Germinal center (tissue), 1 donor: ENCODE measurements at places on chromosomes 2 and 18.

- DNase-seq: no peak
These were observed 62.3 kb upstream of the FSIP2 start for GRCh38 chr2:185676316-185676715.

DNA sequence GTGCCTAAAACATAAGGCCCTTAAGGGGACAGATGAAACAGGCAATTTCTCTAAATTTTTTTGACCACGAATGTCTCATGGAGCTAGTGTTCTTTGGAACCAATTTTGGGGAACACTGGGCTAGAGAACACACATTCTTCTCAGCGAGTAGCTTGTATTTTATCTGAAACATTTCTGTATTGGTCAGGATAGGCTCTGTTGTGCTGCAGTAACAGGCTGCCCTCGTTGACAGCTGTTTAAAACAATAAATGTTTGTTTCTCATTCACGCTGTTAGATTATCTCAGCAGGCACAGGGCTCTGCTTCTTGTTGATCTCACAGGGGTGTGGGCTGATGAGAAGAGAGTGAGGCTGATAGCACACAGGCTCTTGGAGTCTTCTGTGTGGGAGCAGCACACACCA lies 105.3 kb downstream of the SH3RF3 start:
- no peak for DNase-seq

DNA sequence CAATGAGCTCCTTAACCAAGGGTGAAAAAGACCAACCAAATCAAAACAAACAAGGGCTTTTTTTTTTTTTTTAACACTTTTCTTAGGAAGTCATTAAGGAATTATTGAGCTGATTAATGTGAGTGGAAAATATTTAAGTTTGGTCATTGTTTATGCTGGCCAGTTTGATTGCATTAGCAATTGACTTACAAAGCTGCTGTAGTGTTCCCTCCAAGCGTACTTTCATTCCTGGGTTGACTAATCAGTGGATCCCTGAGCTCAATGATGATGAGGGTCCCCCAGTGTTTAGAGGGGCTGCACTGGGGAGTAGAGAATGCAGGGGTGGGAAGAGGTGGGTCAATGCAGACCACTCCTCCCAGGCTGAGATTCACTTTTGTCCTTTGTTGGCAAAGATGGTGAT lies 119.3 kb downstream of the PRKCE start:
- no peak for DNase-seq

DNA sequence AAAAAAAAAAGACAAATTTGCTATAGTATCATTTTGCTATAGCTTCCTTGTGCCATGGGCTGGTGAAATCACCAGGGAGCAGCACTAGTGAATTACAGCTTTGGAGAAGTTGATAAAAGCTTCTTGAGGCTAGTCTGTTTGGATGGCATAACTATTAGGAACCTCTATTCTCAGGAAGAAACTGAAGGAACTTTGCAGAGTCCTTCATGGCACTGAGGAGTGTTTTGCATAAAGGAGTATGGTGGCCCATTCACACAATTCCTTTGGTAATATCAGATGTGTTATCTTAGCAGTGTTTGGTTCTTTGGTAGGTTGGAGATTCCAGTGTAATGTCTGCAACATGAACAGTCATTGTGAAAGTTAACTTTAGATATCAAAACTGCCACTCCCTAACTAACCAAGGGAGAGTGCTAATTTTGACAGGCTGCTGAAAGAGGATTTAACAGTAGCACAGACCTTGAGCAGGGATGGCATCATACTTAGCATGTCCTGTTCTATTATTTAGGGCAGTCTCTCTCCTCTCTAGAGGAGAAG lies 76.6 kb upstream of the ZFP36L2 start:
- no peak for DNase-seq

- no peak for DNase-seq
These were observed 65.2 kb downstream of the RBMS1 start for GRCh38 chr2:160428405-160428763.

GRCh38 chr2:114218383-114218782 lies 224.1 kb upstream of the DPP10 start:
- no peak for DNase-seq

DNA sequence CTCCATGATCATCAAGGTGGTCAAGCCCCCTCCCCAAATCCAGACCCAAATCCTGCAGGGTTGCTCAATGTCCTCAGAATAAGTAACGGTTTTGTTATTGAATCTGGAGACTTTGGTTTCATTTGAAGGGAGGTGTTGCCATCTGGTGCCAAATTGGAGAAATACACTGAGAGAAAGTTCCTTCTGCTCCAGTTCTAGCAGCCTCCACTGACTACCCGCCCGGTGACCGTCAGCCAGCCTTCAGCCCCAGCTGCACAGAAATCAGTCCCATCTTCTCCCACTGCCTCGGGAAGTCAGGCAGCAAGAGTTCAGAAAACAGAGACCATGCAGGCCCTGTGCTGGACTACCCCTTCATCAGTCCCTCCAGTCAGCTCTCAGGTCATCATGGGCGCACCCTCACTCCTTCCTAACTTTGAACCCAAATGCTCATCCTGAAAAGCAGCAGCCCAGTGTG lies 38.7 kb downstream of the PKDCC start:
- peak; percentile 48 for DNase-seq

DNA sequence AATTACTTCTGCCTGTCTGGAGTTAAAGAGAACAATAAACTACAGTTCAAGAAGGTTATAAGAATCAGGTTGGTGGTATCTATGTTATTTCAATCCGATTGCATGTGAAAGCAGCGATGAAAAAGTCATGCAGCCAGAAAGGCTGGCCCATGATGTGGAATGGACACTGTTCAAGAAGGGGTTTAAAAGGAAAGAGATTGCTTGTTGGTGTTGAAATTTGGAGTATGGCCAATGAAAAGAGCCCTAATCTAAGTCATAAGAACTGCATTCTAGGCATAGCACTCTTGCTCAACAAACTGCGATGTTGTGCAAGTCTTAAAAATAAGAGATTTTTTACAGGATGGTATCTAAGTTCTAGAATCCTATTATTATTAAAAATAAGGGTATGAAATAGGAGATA lies 61.3 kb downstream of the EFEMP1 start:
- no peak for DNase-seq

GRCh38 chr2:109529532-109530449 lies 84.0 kb downstream of the SEPTIN10 start:
- no peak for DNase-seq

DNA sequence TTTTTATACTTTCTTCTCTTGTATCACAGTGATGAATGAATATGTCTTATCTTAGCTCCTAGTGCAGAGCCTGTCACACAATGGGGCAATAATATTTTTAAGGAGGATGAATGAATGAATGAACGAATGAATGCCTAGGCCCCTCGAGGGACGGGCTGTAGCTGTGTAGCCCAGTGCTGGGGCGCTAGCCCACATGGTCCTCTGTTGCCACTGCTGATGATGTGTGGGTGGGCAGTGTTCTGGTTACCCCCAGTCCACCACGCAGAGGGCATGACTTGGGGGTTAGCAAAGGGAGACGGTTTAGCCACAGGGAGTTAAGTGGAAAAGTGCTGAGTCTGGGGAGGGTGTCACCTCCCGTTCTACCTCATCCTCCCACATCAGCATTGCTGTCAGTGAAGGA lies 134.2 kb downstream of the SMAD7 start:
- no peak for DNase-seq

GRCh38 chr2:20137131-20137571 lies 85.7 kb upstream of the LAPTM4A start:
- DNase-seq: no peak

DNA sequence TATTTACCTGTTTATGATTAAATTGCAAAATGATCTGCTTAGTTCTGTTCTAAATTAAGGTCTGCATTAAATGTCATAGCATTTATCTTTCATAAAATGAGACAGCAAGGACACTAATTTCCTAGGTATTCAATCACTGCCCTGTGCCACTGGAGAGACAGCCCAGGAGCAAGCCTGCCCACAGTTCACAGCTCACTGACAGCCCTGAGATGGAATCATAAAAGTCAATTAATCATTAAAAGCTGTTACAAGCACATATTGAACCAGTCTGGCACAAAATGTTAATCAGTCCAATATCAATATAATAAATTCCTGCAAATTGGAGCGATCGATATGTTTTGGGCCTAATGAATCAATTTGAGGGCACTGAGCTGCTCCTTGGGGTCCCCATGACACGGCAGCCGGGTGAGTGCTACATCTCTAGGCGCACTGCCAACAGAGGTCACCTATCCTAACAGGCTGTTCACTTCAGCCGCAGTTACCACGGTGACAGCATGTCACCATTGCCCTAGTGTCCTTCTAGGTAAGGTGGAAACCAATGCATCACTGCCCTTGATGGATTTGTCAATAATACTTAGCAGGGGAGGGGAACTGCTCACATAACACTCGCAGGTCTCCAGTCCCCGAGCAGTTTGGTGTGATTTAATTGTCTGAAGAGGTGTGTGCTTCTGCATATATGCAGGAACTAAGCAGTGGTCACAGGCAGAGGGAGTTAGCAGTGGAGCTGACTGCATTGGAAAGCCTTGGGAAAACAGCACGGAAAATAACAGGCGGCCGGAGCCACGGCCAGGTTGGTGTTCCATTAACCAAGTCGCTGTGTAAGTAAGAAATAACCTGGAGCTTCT lies 47.3 kb downstream of the POU3F3 start:
- DNase-seq: no peak

- no peak for DNase-seq
These were observed 299.8 kb downstream of the TCF4 start for GRCh38 chr18:55287935-55288868.
